GM19239 (cell line): ENCODE measurements at places on chromosomes 13 and 19.
A peak's percentile ranks its signal among the peaks of the same experiment; 100 is the strongest.

DNA sequence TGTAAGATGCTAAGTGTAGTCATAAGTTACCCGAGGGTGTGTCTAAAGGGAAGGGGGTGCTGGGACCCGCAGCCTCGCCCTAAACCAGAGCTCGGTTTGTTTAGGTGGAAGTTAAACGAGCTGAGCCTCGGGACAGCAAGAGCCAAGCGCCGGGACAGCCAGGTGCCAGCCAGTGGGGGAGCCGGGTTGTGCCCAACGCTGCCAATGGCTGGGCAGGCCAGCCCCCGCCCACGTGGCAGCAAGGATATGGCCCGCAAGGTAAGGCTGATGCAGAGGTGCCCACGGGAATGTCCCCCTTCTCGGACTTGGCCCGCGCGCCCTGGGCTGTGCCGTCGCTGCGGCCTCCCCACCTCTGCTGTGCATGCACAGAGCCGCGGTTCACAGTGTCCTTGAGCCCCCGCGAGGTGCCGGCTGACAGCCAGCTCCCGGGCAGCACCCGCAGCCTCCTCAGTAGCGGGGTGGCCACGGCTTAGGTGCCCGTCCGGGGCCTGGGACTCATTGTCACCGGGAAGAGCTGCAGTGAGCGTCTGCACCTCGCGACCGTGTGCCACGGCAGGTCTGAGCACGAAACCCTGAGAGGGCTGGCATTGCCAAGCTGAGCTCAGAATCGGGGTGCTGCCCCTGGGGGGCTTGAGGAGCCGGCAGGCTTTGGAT, 9.3 kb upstream of the RPS15 start:
- DNase-seq: no peak

DNA sequence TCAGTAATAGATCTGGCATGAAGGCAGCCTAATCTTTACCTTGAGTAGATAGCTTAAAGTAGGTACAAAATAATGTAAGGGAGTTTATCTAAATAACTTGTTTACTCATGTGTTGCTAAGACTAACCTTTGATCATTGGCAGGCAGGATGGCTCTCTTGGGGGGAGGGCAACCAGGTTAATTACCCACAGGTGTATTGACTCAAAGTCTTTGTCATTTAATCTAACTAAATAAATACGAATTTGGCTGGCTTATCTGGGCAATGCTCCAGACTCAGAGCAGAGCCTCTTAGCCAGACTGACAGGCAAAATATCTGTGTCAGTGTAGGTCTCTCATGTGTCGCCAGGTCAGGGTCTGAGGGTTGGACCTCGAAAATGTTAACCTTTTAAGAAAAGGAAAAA, 283.4 kb upstream of the KLHL1 start:
- DNase-seq: no peak

- DNase-seq: no peak
Measured at GRCh38 chr13:105920370-105920769, 615.1 kb downstream of the EFNB2 start.

GRCh38 chr19:18648973-18649315, 12.1 kb downstream of the KLHL26 start:
- no peak for DNase-seq

DNA sequence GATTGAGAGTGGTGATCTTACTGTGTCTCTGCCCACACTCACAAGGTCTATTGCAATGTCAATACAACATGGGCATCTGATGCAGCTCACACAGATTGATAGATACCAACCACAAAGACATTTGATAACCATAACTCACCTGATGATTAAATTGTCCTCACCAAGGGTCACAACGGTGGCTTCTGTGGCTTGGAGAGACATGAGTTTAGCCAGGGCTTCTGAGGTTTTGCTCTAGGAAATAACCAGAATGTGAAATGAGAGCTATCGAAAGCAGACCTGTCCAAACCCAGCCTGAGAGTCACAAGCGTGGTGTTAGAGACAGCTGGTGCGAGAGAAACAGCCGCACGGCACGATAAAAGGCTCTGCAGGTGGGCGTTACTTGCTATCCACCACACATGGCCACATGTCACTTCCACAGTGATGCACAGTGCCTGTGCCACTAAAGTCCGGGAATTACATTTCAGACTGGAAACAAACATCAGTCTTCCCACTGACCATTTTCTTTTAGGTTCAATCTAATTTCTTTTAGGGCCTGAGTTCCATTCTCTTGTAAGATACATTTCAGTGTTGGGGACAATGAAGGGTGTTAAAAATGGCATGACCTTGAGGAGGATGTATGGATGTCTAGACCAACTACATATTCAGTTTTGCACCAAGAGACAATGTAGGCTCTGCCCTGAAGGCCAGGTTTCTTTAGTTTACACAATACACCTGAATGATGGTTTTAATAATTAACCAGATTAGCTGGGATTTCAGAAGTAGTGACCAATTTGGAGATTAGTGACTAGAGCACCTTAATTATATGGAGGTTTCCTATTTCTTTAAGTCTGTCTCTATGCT, 53.7 kb downstream of the ATP7B start:
- no peak for DNase-seq

DNA sequence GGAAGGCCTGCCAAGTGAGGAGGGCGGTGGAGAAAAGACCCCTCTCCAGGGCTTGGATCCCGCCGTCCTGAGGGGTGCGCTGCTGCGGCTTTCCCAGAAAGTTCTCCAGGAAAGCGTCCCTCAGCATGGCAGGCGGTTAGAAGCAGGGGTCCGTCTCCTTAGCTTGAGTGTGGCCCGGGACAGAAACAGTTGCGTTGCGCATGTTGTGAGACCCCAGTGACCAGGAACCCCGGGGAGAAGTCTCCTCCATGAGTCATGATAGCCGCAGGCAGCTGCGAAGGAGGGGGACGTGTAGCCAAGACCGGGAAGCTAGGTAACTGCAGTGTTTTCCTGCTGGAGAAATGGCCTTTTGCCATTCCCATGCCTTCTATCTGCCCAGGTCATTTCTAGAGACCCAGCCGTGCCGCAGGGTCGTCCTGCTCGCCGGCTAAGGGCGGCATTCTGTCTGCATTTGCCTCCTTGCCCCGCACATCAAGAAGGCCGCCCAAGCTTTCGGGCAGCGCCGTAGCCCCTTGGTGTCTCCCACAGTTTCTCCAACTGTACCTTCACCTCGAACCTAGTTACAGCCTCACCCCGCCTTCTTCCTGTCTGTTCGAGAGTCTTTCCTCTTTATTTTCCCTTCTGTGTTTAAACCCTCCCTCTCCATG, 64.3 kb downstream of the TM9SF2 start:
- no peak for DNase-seq

DNA sequence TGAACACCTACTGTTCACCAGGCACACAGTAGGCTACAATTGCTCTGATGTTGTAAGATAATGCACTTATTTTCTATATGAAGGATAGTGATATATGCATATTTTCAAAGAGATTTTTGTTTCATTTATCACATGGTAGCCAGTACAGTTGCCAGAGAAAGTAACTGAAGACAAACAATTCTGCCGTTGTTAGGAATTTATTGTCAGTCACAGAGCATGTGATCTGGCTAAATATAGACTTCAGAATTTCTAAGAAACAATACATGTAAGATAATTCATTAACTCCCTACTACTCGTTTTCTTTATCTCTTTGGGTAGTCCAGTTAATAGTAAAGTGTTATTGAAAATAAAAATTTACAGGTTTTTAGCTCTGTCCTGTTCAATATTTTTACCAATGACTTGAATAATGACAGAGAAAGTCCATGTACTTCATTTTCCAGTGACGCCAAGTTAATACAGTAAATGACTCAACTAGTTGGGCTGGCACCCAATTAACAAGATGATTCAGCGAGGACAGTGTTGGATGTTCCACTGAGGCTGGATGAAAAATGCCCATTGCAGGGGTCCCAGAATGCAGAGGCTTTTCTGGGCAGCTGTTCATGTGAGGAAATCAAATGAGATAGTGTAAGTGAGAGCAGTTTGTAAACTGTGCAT, 35.6 kb downstream of the GJA3 start:
- no peak for DNase-seq

DNA sequence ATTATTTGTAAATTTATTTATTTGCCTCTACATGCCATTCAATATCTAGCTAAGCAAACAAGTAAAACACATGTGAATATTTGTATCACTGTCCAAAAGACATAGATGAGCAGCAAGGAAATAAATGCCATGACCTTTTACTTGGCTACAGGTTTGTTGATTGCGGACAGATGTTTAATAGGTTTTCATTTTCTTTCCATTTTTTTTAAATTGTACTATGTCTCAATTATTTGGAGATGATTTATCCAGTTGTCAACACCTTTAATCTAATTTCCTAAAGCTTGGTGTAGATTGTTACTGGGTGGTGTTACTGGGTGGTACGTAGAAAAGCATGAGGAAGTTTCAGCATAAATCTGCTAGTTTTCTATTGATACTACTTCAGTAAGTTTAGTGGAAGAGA, 560.6 kb upstream of the SPRY2 start:
- no peak for DNase-seq

DNA sequence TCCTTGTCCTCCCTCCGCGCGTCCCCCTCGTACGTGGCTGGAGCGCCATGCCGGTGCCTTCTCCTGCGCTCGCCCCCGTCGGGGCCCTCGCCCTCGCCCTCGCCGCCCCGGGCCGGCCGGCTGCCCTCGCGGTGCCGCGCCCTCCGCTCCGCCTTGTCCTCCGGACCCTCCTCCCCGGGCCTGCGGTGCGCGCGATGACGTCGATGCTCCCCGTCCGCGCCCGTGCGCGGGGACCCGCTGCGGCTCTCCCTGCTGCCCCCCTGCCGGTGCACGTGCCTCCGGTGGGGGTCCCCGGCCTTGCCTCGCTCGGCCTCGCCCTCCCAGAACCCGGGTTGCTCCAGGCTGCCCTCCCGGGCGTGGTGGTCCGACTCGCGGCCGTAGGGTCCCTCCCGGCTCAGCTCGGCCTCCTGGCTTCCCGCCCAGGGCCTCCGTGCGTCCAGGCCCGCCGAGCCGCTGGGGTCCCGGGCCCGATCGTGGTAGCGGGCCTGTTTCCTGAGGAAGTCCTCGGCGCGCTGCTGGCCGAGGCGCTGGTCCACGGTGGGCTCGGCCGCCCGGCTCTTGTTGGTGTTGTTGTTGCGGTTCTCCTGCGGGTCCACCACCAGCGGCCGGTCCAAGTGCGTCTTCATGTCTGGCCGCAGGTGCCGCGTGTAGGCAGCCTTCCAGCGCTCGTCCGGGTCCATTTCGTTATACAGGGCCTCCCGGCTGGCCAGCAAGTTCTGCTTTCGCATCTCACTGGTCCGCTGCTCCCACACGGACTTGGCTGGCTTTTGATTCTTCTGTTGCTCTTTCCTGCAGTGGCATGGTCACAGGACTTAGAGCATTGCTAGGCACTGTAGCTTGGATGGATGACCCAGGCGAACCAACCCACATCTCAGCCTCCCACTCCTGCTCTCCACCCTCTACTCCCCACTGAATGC, 148.6 kb downstream of the IER2 start:
- no peak for DNase-seq

GRCh38 chr19:18770663-18771327, 20.3 kb downstream of the COMP start:
- no peak for DNase-seq

DNA sequence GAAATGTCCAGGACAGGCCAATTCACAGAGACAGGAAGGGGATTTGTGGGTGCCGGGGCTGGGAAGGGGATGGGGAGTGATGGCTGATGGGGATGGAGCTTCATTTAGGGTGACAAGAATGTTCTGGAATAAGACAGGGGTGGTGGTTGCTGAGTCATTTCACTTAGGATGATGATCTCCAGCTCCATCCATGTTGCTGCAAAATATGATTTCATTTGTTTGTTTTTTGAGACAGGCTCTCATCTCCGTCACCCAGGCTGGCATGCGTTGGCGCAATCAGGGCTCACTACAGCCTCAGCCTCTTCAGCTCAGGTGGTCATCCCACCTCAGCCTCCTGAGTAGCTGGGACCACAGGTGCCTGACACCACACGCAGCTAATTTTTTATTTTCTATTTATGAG, 3.1 kb upstream of the JSRP1 start:
- no peak for DNase-seq

DNA sequence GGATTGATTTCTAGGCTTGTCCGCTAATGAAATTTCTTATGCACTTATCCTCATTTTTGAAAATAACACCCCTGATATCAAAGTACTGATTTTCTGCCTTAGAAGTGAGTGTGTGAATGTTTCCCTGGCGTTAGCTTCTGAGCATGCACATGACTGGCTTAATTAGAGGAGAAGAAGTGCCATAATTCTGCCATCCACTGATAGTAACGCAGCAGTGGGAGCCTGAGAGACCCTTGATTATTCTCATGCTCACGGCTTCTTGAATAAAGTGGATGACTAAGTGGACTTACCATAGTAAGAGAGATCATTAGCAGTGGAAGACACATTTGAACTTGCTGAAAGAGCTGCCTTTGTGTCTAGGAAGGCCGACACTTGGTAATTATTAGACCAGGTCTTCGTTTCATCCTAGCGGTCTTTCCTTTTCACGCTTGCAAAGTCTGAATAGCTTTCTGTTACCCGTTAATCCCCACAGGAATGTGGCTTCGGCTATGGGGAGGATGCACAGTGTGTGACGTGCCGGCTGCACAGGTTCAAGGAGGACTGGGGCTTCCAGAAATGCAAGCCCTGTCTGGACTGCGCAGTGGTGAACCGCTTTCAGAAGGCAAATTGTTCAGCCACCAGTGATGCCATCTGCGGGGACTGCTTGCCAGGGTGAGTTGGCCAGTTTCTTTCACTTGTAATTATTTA, 45.3 kb downstream of the TNFRSF19 start:
- DNase-seq: no peak

DNA sequence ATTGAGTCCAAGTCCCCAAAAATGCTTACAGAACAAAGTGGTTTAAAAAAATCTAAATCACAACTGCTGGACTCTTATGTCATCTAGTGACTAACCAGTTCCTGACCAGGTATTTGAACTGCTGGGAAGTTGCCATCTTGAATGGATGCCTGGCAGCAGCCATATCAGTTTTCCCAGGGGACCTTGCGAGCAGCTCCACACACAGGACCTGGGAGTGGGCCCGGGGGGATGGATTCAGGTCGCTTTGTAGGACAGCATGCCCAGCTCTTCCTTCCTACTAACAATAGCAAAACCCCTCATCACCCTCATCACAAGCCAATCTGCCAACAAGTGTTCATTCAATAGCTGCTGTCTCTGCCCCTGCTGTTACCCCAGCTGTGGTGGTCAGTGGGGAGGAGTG, 65.3 kb downstream of the KCTD15 start:
- no peak for DNase-seq

GRCh38 chr13:24459234-24459633, 53.3 kb downstream of the PARP4 start:
- peak; percentile 51 for DNase-seq
